Stimulated activated CD8-positive, alpha-beta memory T cell treated with anti-CD3 and anti-CD28 coated beads, Interleukin-4, amount 100 ng/mL, for 1 hour (primary cell): ENCODE measurements at places on chromosomes 5 and 9.

DNA sequence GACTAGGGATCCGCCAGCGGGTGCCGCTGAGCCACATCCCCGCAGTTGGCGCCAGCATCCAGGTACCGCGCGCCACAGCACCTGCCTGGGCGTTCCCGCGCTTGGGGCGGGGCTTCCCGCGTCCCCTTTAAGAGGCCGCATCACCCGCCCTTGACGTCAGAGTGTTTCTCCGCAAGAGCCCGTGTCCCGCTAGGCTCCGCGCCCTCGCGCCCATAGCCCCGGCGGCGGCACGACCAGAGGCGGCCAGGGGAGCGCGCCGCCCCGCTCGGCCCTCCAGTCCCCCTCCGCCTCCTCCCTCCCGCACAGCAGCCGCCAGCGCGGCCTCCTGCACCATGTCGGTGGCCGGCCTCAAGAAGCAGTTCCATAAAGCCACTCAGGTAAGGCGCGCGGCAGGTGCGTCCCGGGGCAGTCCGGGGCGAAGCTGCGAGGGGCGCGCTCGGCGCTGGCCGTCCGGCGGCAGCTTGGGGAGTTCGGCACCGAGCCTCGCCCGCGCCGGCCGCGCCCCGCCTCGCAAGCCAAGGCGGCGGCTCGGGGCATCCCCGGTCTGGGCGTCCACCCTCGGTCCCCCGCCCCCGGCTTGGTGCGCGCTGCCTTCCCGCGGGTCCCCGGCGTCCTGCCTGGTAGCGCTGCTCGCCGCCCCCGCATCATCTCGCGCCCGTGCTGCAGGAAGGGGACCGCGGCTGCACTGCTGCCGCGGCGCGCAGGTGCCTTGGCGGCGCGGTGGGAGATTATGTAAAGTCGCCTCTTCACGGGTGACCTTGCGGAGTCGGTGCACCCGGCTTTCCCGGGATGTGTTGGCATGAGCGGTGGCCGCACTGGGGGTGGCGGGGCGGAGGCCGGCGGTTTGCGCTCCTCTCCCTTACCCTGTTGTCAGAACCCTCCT is at the start of gene SH3GL2:
TSS of gene SH3GL2 (plus strand) at position 156 of the 883 bp plus-strand sequence.
- DNase-seq, result no peak

- no peak for DNase-seq
Measured at GRCh38 chr5:34771076-34771475, 67.9 kb upstream of the TTC23L start.

DNA sequence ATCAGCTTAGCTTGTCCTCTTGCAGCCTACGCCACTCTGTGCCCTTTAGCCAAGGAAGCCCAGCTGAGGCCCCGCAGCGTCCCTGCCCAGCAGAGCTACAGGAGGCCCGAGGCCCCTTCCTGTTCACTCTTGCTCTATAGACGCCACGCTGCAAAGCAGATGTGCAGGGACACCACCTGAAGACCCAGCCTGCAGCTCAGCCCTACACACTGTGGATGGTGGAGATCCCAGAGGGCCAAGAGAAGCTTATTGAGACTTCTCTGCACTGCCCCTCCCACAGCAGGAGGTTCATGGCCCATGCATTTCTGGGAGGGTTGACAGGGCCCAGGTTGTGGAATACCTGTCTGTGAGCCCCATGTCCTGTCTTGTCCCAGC is 33.6 kb downstream of the IRF1 start:
- no peak for DNase-seq

DNA sequence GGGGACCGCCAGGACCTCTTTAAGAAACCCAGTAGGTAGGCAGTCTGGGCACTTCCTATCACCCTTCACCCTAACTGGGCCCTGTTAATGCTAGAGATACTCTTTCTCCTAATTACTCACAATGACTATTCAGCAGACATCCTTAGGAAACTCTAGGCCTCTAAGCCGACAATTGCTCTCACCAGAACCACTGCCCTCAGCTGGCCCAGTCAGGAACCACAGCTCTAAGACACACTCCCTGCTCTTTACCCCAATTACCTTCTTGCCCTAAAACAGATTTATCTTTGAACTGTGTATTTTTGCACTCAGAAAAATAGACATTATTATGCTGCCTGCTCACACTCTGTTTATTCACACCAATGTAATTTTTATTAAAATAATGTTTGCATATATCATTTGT is 432.6 kb upstream of the SLC30A5 start:
- no peak for DNase-seq

- DNase-seq, result no peak
Measured at GRCh38 chr9:135582966-135583687, 21.6 kb downstream of the PAEP start.
